ENCODE measurements at places on chromosomes 1 and 21. TPM values are rescaled to one million over a fixed set of nuclear protein-coding genes. Genes with fewer than 3 reads are reported as not detected.
A peak's percentile ranks its signal among the peaks of the same experiment; 100 is the strongest.

DNA sequence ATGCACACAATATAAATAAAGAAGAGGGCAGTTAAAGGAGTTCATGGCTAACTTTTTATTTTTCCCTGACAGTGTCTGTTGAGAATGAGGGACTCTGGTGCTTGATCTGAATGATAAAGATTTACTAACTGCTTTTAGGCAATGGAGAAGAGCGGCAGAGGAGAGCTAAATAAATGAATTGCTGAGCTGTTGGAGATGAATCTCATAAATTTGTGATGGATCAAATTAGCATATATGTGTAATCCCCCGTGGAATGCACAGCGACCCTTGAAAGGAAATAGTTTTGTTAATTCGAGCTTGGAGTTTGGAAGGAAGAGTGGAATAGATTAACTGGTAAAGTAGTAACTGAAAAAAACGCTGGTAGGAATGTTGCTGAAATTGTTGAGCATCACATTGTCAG lies 40.2 kb downstream of the HMCN1 start:
- no peak for DNase-seq

- no peak for DNase-seq
These were observed 115.1 kb downstream of the TOMM20 start for GRCh38 chr1:235013512-235013911.

ZNF648 gene
- not detected for total RNA-seq

CD244 gene
- 0.47 TPM for total RNA-seq

DNA sequence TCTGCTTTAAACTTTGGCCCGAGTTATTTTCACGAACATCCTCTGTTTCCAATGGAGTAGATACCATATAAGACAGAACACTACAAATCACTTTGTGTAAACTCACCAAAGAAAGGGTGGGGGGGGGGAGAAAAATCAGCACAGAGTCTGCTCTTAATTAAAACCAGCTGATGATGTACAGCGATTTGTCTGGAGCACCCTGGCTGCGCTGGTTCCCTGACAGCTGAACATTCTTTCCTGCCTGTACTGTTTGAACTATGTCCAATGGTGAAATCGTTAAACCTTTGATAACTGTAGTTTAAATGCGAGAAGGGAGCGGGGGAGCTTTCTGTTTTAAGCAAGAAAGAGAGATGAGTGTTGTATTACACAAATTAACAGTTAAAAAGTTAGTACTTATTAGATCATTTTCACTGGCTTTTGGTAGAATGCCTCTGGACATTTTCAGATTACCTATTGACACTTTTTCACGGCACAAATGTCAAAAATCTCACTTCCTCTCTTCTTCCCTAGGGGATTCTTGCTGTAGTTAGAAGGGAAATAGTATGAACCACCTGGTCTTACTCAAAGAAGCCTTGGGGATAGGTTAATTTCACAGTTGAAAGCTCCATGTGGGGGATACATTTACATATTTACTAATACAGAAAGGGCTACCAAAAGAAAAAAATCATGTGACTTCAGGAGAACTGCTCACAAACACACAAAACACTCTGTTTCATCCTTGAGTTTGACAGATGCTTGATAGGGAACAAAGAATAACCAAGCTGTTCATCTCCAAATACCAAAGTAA lies 140.2 kb upstream of the RUNX1 start:
- DNase-seq = no peak

GRCh38 chr1:46399307-46399706 lies 5.2 kb downstream of the FAAH start:
- DNase-seq = no peak

DNA sequence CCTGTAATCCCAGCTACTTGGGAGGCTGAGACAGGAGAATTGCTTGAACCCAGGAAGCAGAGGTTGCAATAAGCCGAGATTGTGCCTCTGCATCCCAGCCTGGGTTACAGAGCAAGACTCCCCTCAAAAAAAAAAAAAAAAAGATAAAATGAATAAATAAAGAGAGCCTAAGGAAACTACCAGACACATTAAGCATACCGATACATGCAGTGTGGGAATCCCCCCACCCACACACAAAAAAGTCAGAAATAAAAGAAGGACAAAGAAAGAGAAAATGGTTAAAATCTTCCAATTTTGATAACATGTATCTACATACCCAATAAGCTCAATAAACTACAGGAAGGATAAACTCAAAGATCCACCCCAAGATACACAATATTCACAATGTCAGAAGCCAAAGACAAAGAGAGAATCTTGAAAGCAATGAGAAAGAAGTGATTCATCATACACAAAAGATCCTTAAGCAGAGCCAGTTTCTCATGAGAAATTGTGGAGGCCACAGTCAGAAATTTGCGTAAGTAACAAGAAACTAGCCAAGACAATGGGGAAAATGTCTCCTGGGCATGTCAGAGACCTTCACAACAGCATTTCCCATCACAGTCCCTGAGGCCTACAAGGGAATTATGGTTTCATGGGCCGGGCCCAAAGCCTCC lies 1197.0 kb downstream of the AMY1C start:
- DNase-seq = no peak

DNA sequence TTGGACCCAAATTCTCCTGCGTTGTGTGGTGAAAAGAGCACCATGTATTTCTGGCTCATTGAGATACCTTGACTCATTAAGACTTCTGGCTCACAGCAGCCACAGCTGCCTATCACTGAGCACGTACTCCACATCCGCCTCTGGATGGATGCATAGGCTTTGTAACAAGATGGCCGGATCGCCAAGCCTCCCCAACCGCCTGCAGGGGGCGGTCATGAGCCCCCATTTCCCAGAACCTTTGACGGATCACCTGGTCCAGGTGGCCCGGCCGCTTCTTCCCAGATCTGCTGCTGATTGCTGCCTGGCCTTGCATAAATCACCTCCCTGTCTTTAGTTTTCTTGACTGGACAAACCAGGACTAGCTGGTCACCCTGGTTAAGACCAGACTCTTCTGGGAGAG lies 156.5 kb upstream of the KLHDC7A start:
- DNase-seq = no peak

DNA sequence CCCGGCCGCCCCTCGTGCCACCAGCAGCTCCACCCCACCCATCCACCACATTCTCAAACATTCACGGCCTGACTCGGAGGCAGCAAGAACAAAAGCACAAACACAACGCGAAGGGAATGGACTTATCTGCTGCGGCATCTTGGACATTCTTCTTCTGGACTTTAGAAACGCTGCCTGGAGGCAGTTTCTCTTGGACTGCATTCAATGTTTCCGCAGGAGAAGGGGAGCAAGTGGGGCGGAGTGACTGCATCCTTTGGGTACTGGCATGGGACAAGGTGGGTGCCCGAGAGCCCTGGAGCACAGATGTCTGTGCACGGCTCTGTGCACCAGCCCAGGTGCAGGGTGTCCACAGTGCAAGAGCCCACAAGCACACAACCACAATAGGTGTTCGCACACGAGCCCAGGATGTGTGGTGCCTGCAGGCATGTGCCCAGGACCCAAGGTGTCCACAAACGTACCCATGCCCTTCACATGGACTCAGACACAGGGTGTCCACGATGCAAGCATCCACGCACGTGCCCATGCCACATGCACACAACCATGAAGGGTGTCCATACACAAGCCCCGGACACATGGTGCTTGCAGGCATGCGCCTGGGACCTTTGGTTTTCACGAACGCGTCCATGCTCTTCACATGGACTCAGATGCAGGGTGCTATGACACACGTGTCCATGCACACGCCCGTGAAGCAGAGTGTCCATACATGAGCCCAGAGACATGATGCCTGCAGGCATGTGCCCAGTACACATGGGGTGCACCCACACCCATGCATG lies 53.6 kb downstream of the WNT9A start:
- no peak for DNase-seq

- DNase-seq = no peak
These were observed 25.9 kb upstream of the USP25 start for GRCh38 chr21:15703932-15704331.

DNA sequence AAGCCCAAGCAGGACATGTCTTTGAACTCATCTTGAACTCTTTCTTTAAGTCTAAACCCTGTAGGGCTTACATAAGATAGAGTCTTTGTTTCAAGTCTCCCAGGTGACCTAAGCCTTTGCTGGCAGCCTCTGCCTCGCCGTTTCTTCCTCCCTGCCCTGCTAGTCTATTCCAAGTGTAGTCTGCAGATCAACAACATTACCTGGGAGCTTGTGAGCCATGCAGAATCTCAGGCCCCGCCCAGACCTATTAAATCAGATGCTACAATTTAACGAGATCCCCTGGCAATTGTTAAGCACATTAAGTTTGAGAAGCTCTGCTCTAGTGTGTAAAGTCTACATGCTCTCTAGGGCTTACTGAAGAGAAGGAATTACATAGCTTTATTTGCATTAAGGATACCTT lies 271.6 kb downstream of the PBX1 start:
- DNase-seq = no peak

FCRL1 gene
- total RNA-seq = 2.9 TPM

DNA sequence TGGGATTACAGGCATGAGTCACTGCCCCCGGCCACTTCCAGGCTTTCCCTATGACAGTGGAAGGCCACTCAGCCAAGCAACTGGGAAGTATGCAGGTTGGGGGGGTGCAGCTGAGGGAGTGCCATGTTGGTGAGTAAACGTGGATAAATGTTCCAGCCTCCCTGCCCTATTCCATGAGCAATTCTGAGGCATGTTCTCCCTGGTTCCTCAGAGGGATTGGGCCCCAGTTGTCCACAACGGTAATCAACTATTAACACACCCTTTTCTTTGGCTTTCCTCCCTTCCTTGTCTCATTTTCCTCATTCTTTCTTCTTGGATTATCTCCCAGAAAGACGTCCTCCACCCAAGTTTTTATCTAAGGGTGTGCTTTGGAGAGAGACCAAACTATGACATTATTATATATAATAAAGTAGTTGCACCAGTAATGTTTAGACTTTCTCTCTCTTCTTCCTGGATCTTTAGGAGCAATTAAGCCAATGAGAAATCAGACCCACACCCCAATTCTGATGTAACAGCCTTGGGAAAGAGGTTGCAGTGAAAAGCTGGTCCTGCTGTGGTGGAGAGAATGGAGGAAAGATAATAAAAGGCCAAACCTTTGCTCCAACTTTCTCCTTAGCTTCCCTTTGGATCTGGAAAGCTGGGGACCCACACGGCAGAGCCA lies 6.8 kb upstream of the SLAMF9 start:
- DNase-seq = no peak

DNA sequence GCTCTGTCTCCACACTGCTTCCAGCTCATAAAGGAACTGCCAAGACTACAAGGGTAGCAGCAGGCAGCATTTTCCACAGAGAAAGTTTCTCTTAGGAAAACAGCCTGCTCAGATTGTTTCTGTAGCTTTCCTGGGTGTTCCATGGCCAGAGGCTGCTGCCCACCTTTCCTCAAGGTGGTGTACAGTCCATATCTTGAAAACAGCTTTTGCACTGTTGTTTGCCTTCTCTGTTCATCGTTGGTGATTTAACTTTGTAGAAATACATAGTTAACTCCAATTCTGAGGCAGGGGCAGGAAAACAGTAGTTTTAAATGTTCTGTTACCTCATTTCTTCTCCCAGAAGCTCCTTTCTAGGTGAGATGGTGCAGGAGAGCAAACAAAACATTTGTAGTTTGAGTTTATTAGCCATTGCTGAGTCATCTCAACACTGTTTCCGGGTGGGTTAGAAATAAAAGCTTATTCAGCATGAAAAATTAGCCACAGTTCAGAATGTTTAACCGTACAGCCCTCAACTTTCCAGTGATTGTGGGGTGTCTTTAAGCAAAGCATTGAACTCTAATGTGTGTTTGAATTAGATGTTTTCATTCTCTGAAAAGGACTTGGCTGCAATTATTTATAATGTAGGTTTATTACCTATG lies 41.7 kb downstream of the DIP2A start:
- DNase-seq = peak; percentile 48

GRCh38 chr21:37700641-37701202 lies 215.5 kb downstream of the KCNJ6 start:
- DNase-seq = no peak

PTPRC gene
- 946 TPM for total RNA-seq

- peak; percentile 36 for DNase-seq
These were observed 32.6 kb downstream of the UTP25 start for GRCh38 chr1:209860293-209860881.

DNA sequence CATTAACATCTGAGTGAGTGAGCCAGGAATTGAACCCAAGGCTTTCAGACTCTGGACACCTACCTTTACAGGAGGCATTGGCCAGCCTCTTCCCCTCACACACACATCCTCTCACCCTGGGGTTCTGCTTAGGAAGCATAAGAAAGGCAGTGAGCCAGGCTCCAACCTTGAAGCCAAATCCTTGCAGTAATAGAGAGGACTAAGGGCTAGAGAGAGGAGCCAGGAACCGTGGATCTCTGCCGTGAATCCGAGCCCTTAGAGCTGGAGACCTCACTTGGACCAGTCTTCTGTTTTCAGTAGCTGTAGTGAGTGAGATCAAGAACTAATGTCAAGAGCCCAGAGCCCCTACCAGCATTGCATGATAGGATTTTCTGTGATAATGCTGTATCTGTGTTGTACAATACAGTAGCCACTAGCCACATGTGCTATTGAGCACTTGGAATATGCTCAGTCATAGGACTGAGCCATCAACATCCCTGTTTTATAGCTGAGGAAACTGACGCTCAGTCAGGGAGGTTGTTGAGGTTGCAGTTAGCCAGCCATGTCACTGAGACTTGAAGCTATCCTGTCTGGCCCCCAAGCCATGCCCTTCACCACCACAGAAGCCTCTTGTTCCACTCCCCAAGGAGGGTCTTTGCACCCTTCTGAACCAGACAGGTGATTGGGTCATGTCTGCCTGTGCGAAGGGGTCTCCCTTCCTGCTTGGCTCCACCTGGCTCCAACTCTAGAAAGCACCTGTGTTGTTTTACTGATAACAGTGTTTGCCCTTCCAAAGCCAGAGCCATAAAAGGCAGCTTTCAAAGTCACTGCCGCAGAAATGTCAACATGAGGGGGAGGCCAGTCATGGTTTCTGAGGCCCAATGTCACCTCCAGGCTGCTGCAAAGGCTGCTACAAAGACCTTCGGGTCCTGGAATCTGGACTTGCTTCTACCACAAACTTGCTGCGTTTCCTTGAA lies 101.1 kb upstream of the JUN start:
- no peak for DNase-seq

- DNase-seq = no peak
These were observed 777.9 kb downstream of the MRPL39 start for GRCh38 chr21:24829397-24829796.

EPB41 gene
- total RNA-seq = 309 TPM

PRRX1 gene
- not detected for total RNA-seq

GRCh38 chr1:42952303-42953001 lies 6.2 kb downstream of the SLC2A1 start:
- DNase-seq = peak; percentile 87

DNA sequence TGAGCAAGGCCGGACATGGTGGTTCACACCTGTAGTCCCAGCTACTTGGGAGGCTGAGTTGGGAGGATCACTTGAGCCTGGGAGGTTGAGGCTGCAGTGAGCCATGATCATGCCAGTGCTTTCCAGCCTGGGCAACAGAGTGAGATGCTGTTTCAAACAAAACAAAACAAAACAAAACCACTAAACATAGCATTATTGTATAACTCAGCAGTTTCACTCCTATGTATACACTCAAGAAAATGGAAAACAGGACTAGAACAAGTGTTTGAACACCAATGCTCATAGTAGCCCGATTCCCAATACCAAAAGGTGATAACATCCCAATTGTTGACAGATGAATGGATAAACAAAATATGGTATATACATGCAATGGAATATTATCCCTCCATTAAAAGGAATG lies 1.3 kb upstream of the SPATA21 start:
- DNase-seq = no peak

All from CD4-positive, CD25-positive, alpha-beta regulatory T cell (primary cell).